ENCODE measurements at places on chromosomes 11 and 22.

DNA sequence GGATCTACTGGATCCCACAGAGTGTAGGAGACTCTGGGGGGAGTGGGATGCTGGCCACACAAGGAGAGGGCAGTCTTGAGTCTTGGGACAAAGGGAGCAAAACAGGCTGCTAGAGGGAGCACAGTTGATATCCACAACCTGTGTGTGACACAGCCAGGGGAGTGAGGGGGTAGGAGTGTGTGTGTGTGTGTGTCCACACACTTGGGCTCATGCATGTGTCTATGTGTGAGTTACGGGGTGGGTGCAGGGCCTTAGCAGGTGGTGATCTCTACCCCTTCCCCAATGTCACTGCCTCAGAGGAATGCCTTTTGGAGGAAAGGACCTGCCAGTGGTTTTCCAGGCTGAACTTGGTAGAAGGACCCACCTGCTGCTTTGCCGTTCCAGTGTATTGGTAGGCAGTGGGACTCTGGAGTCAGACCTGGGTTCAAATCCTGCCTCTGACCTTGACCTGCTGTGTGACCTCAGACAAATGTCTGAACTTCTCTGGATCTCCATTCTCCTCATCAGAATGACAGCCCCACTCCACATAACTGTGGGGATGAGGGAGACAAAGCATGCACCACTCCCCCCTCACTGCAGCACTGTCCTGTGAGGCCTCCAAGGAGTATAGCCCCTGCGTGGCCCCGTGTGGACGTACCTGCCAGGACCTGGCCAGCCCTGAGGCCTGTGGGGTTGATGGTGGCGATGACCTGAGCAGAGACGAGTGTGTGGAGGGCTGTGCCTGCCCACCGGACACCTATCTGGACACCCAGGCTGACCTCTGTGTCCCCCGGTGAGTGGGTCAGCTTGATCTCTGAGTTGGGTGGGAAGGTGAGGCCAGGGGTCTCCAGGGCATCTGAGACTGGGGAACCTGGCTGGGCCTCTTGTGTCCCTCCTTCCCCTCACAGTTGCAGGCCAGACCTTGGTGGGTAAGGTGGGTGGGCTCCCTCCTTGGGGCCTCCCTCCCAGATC is 27.4 kb downstream of the OTOG start:
- no peak overlapping the region for H3K27ac ChIP-seq

DNA sequence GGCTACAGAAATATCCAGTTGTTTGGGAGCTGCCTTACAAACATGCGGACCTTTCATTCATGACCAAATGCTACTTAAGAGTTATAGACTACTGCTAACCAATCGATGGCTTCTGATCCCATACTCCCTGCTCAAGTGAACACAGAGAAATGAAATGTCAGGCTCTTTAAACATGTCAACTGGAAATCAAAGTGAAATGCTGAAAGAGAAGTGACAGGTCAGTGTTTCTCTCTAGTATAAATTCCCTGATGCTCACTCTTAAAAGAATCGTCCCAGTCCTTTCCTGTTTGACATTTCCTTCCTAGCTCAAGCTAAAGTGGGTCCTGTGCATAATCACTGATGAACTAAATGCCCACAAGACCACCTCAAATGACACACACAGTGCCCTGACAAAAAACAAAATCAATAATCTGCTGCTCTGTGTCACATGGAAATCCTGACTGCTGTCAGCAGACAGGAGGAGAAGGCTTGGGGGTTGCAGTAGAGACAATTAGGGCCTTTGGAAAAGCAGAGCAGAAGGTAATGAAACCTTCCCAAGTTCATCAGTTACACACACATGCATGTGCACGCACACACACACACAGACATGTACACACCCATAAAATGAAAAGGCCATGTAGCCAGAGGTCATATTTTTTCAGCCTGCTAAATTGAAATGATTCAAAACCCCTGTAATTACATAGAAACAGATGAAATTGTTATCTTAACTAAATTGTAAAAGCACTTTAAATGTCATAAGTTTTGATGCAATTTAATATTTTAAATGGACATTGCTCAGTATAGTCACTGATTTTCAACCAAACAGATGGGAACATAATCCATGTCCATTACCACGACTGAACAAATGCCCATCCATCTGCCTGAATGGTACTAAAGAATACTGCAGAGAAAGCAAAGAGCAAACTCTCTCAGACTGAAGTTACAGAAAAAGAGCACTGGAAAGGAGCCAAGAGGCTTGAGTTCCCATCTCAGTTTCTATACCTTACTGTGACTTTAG is 330.7 kb downstream of the TTC28 start:
- no peak overlapping the region for H3K4me3 ChIP-seq
- H3K4me1 ChIP-seq, result peaks cover 6% of the 10 kb centered on the region
- H3K36me3 ChIP-seq, result no peaks in the 10 kb centered on the region

- no peak overlapping the region for H3K27ac ChIP-seq
- H3K27me3 ChIP-seq, result no peaks in the 10 kb centered on the region
- no peaks in the 10 kb centered on the region for H3K36me3 ChIP-seq
- H3K4me1 ChIP-seq, result no peaks in the 10 kb centered on the region
Measured at GRCh38 chr11:99687320-99687719, 666.6 kb downstream of the CNTN5 start.

DNA sequence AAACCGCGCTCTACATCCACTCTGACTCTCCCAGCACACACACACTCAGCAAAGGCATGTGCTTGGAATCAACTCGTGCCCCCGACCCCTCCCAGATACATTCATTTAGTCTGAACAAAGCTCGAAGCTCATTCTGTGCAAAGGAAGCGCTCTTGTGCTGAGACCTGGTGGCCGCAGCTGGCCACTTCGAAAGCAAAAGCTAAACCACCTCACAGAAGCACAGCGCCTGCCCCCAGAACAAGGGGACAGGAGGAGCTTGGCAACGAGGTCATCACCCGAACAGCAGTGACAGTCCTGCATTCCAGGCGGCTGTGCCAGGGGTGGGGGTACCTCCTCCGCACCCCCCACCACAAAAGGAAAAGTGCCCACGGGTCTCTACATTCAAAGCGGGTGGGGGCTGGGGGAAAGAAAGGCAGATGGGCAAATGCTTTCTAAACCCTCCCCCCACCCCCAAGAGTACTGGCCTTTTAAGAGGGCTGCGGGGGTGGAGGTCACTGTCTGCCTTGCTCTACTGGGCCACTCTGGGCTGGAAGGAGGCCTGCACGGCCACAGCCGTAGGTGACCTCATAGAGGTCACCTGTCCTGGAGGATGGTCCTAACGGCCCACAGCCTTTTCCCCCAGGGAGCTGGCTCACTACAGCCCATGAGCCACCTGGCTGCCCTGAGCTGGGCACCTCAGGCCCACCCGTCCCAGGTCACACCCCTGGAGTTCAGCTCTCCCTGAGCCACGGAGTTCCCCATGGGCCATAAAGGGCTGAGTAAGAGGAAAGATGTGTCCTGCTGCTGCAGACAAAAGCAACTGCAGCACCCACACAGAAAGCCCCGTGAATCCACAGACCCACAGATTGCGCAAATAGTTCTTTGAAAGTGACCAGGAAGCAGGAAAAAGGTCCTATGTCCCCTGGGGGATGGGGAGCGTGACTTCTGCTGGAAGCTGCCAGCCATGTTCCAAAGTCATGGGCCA is 21.3 kb downstream of the CBX7 start:
- no peaks in the 10 kb centered on the region for H3K4me1 ChIP-seq
- H3K4me3 ChIP-seq, result no peak overlapping the region
- no peaks in the 10 kb centered on the region for H3K27me3 ChIP-seq

- no peak for DNase-seq
- no peaks in the 10 kb centered on the region for H3K4me1 ChIP-seq
- no peak overlapping the region for H3K4me3 ChIP-seq
- no peaks in the 10 kb centered on the region for H3K36me3 ChIP-seq
Measured at GRCh38 chr11:130546438-130546837, 98.0 kb downstream of the ADAMTS15 start.

- no peak overlapping the region for H3K4me3 ChIP-seq
- no peaks in the 10 kb centered on the region for H3K36me3 ChIP-seq
- no peak overlapping the region for H3K27ac ChIP-seq
- no peak for DNase-seq
- H3K4me1 ChIP-seq, result peaks cover 28% of the 10 kb centered on the region
Measured at GRCh38 chr22:20240900-20241299, 27.2 kb downstream of the RTN4R start.

- no peaks in the 10 kb centered on the region for H3K27me3 ChIP-seq
- no peaks in the 10 kb centered on the region for H3K4me1 ChIP-seq
- no peak overlapping the region for H3K4me3 ChIP-seq
- DNase-seq, result no peak
Measured at GRCh38 chr11:91587131-91587530, 637.5 kb upstream of the FAT3 start.

DNA sequence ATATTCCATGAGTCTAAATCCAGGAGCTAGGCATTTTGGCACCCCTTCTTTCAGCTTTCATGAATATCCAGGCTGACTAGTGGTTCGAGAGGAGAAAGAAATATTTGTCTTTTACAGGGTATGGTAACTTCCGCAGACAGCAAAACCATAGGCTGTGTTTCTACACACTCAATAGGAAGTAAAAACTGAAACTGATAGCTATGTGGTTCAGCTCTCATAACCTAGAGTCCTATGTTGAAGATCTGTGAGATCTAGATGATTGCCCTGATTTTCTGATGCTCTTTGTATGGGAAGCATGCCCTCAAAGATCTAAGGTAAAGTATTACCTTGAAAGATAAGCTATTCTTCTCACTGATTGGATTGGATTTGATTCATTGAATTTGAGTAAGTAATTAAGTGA is 118.3 kb downstream of the CD44 start:
- H3K4me3 ChIP-seq, result peak overlapping the region; percentile 55
- H3K27me3 ChIP-seq, result peaks cover 69% of the 10 kb centered on the region
- no peak for DNase-seq
- peaks cover 20% of the 10 kb centered on the region for H3K4me1 ChIP-seq
- peaks cover 5% of the 10 kb centered on the region for H3K36me3 ChIP-seq
- H3K27ac ChIP-seq, result peak overlapping the region; percentile 68

GRCh38 chr11:62125316-62125715 is 1.5 kb downstream of the INCENP start:
- DNase-seq, result no peak
- H3K36me3 ChIP-seq, result peaks cover 32% of the 10 kb centered on the region
- peak overlapping the region; percentile 91 for H3K27ac ChIP-seq
- H3K4me1 ChIP-seq, result peaks cover 29% of the 10 kb centered on the region
- peaks cover 3% of the 10 kb centered on the region for H3K27me3 ChIP-seq

DNA sequence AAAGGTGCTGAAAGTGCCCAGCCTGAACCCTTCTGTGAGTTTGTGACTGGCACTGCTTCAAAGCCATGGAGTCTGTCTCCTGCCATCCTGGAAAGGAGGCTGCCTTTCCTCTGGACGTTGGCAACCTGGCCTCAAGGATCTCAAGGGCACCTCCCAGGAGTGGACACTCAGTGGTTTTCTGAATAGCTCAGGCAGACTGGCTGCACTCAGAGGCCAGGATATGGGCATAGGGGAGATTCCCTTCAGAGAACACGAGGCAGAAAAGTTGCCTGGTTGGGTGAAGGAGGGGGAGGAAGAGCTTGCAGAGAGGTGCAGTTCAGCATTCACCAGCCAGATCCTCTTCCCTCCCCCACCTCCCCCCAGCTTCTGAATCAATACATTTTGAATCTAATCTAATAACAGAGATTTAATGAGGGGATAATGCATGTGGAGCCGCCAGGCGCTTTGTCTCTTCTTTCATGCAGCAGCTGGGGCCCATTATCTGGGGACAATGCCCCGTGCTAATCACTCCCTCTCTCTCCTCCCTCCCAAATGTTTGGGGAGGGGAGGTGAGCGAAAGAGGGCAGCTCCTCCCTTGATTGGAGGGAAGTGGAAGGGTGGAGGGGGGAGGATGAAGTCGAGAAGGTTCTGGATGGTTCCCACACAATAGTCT is 17.7 kb downstream of the HTR3A start:
- no peak overlapping the region for H3K27ac ChIP-seq
- H3K4me1 ChIP-seq, result no peaks in the 10 kb centered on the region
- DNase-seq, result no peak
- no peak overlapping the region for H3K4me3 ChIP-seq
- H3K36me3 ChIP-seq, result no peaks in the 10 kb centered on the region

DNA sequence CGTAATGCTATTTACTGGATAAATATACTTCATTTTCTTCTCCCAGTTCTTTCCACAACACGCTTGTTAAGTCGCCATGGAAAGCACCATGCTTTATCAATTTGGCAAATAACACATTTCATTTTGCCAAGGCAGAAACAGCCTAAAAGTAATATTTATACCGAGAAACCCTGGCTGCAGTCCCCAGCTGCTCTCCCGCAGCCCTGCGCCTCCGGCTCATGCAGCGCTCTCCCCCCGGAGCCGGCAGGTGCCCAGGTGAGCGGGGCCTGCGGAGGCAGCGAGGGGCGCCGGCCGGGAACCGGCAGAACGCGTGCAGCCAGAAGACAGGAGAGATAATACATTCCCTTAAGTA is 681 bp upstream of the ARHGEF12 start:
- DNase-seq, result no peak
- H3K27ac ChIP-seq, result no peak overlapping the region
- H3K27me3 ChIP-seq, result peaks cover 67% of the 10 kb centered on the region
- peaks cover 26% of the 10 kb centered on the region for H3K4me1 ChIP-seq

DNA sequence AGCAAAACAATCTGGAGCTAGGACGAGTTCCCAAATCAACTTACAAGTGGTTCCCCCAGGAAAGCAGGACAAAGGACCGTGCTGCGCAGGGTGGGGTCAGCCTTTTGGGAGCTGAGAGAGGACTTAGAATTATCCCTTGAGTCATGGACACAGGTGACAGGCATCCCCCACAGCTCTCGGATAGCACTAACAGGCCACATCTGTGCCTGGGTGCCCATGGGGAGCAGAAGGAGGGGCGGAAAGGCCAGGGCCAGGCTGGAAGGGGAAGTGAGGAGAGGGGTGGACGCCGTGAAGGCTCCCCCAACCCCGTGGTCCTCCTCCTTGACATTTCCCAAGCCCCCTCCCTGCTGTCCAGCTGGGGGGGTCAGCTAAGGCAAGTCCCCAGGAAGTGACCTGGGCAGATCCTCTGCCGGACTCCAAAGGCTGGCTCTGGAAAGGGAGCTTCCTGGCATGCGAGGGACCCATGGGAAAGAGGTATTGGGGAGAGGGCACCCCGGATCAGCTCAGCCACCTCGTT is 31.6 kb upstream of the A4GALT start:
- H3K36me3 ChIP-seq, result no peaks in the 10 kb centered on the region
- H3K4me1 ChIP-seq, result no peaks in the 10 kb centered on the region
- H3K27ac ChIP-seq, result no peak overlapping the region
- DNase-seq, result no peak

- no peaks in the 10 kb centered on the region for H3K27me3 ChIP-seq
- no peaks in the 10 kb centered on the region for H3K4me1 ChIP-seq
- no peak for DNase-seq
Measured at GRCh38 chr22:43474161-43475101, 62.6 kb downstream of the MPPED1 start.

DNA sequence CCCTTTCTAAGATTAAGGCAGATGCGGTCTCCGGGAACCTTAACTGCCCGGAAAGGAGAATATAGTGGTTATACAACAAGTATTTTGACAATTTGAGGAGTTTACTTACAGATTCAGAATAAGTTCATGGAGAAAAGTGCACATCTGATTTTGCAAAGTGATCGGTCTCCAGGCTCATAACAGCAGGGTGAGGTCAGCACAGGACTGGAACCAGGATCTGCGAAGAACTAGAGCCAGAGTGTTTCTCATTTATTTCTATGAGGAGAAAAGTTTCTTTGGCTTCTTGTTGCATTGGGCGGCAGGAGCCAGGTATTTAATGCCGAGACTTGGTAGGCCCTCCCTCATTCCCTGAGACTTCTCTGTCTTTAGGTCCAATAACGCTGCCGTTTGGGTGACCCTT is 3.7 kb downstream of the ADAMTS15 start:
- no peaks in the 10 kb centered on the region for H3K36me3 ChIP-seq

- no peaks in the 10 kb centered on the region for H3K27me3 ChIP-seq
- no peaks in the 10 kb centered on the region for H3K36me3 ChIP-seq
- H3K4me1 ChIP-seq, result no peaks in the 10 kb centered on the region
- H3K27ac ChIP-seq, result no peak overlapping the region
- no peak for DNase-seq
Measured at GRCh38 chr11:5923427-5923776, 18.6 kb upstream of the OR56A3 start.
